A549 (cell line): ENCODE measurements at places on chromosomes 13 and 19.
A peak's percentile ranks its signal among the peaks of the same experiment; 100 is the strongest.

GRCh38 chr13:106990594-106990993, 422.7 kb upstream of the ARGLU1 start:
- no peak for DNase-seq

GRCh38 chr19:16036397-16036925, 39.8 kb upstream of the TPM4 start:
- DNase-seq, result no peak

DNA sequence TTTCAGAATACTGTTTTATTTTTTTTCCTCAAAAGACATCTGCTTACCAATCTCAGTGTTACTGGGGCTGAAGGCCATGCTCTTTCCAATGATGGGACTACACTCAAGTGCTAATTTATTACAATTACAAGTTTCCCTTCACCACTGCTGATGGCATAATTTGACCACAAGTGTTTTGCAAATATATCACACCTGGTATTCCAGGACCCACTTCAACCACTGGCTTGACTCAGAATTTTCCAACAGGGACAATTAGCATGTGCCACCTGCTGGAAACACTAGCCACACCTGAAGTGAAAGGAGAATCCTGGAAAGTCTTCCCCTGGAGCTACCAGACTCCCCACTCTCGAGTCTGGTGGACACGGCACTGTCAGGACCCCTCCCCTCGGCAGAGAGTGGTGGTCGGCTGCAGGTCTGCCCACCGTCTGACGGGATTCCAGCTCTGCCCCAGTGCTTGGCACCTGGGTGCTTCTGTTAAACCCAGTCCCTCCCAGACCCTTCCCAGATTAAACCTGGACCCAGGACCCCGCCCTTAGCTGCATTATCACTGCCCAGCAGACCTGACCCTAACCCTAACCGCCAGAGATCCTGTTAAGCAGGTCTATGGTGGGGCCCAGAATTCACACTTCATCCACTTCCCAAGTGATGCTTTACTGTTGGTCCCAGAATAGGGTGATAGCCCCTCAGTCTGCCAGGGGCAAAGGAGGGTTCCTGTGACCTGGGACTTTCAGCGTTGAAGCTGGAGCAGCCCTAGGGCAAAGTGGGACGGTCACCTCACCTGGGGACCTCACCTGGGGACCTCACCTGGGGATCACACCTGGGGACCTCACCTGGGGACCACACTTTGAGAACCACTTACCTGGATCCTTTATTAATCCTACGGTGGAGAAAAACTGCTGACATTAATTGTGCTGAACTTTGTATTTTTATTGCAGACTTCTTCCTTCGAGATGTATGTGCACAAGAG, 17.6 kb upstream of the RASA3 start:
- no peak for DNase-seq

- DNase-seq, result no peak
These were observed 6.2 kb downstream of the TMTC4 start for GRCh38 chr13:100668408-100668807.

DNA sequence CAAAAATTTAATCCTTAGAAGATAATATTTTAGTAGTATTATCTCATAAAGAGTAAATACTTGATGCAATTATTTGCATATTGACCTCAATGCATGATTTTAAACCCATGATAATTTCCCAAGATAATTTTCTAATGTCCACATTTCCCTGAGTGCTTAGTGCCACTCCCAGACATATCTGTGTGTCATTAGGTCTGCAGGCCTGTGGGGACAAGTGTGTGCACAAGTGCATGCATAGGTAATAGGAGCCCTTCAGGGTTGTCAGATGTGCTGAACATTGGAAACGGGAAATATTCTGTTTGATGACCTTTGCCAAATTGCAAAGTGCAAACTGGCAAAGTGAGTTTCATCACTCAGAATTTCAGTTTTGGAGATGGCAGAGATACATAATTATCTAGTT, 369.9 kb downstream of the KLF5 start:
- DNase-seq, result no peak

GRCh38 chr19:53132141-53132991, at the start of gene ZNF415:
ZNF415 (minus strand) TSS chr19:53132910; CDS start chr19:53122676, 10,234 bp downstream.
- no peak for DNase-seq

DNA sequence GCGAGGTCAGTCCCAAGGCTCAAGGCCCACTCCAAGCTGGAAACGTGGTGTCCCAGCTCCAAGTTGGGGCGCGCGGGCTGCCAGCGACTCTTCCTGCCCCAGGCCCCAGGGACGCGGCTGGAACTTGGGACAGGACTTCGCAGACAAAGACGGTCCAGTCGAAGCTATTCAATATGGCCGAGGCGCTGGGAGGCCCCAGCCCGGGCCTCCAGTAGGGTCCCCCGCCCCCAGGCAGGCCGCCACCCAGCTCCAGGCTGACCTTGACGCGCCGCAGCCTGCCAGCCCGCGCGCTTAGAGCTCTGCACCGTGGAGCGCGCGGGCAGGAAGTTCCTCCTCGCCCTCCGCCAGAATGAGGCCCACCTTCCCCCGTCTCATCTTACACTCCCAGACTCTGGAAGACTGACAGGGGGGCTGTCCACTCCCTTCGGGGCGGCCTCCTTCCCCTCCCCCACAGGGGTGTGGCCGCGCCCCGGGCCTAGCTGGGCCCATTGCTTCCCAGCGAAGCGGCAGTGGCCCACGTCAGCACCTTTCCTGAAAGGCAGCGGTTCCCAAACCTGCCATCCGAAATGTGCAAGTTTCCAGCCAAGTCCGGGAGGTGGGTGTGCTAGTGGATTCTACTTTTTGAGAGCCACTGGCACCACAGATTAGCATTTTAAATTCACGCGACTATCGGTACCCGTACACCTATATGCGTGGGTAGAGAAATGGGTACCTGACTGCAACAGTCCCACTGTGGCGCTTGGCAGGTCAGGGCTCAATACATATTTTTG, at the start of gene CCDC8:
Gene CCDC8 (minus strand): TSS at position 303 of the 770 bp plus-strand sequence. CDS start 754 bp downstream, outside the sequence.
- DNase-seq, result no peak

DNA sequence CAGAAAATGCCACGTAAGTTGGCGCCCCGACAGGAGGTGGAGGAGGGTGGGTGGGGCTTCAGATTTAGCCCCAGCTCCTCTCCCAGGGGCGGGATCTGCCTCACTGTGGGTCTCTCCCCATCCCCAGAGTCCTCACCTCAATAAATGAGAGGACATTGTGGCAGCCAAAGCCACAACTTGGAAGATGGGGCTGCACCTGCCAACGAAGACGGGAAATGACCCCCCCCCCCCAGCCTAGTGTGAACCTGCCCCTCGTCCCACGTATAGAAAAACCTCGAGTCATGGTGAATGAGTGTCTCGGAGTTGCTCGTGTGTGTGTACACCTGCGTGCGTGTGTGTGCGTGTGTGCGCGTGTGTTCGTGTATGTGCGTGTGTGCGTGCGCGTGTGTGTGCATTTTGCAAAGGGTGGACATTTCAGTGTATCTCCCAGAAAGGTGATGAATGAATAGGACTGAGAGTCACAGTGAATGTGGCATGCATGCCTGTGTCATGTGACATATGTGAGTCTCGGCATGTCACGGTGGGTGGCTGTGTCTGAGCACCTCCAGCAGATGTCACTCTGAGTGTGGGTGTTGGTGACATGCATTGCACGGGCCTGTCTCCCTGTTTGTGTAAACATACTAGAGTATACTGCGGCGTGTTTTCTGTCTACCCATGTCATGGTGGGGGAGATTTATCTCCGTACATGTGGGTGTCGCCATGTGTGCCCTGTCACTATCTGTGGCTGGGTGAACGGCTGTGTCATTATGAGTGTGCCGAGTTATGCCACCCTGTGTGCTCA, 1.5 kb upstream of the TRAPPC5 start:
- DNase-seq, result no peak

GRCh38 chr13:29594710-29595379, 643 bp downstream of the SLC7A1 start:
- DNase-seq, result peak; percentile 15

DNA sequence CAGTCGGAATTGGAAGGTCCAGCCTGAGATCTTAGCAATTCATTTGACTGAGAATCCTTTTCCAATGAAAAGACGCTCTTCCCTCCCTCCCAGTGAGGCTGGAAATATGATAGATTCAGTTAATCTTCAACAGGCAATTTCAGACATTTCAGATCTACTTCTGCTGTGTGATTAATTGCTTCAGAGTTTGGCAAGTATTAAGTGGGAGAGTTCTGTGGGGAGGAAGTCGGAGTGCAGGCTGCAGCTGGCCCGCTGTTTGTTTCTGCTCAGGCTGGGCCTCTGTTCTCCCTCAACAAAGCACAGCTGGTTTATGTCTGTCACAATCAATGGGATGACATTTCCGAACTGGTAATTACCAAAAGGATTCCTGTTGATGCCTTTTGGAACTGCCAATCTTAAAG, 178.2 kb downstream of the NDFIP2 start:
- no peak for DNase-seq

DNA sequence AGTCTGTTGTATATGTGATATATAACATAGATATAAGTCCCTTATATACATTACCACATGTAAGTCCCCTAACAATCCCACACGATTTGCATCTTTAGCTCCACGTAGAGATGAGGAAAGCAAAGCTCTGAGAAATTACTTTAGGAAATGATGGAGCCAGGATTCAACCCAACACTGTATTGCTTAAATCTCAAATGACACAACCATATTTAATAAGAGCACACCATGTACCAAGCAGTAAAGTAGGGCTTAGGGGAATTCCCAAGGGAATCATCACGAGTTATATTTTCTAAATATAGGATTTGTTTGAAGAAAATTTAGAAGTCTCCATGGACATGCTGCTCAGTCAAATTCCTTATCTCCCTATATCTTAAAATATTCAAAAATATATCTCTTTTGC, 61.3 kb upstream of the POMP start:
- DNase-seq, result no peak

DNA sequence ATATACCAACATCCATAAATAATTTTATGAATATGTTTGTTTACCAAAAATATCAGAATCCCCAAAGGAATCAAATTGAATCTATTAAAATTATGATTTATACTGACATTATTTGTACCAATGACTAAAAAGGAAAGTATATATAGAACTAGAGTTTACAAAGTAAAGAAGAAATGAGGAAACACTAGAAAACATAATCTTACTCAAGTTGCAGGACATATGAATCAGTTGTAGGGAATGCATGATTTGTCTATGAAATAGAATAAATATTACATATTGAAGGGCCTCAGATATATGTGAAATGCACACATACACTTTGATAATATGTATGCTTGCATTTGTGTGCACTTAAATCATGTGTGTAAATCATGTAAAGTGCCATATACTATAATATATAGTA, 1466.4 kb downstream of the EFNB2 start:
- no peak for DNase-seq

DNA sequence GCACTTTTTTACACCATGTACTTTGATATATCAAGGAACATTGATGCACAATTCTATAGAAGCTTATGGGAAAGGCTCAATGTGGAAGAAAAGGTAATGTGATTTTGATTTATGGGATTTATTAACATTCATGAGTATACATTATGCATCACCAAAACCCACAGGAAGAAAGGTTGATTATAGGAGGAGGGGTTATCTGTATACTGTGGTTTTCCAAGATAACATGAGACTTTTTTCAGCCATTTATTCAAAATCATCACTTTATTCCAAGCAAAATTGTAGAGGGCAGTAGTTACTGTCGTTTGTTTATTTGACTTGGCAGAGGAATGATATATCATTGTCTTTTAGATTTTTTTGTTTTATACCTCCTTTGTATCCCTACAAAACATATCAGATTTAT, 54.9 kb downstream of the WDFY2 start:
- DNase-seq, result no peak

GRCh38 chr13:89407357-89407756, 1736.2 kb downstream of the SLITRK5 start:
- DNase-seq, result no peak

- DNase-seq, result no peak
These were observed 147.1 kb downstream of the DNAJC15 start for GRCh38 chr13:43170506-43170905.

- no peak for DNase-seq
These were observed 28.2 kb upstream of the FBL start for GRCh38 chr19:39874404-39874803.

GRCh38 chr13:83214452-83214851, 667.8 kb downstream of the SLITRK1 start:
- DNase-seq, result no peak

GRCh38 chr19:10353793-10354391, 14.5 kb upstream of the ICAM3 start:
- no peak for DNase-seq

- DNase-seq, result no peak
These were observed 216.8 kb downstream of the TM9SF2 start for GRCh38 chr13:99717959-99718674.

DNA sequence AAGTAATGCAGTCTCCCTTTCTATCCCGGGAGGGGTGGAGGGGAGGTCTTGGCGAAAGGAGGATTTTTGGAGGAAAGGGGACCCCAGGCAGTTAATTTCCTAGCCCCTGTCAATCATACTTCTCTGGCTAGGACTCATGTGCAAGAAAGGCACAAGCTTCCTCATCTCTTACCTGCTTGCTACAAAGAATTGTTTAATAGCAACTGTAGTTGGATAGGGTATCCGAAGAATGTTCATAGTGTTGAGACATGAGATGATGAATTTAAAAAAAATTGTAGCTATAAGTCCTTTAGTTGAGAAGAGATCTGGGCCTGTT, 525 bp downstream of the BORA start:
- DNase-seq, result no peak

GRCh38 chr13:58960888-58961287, 1202.8 kb downstream of the DIAPH3 start:
- DNase-seq, result peak; percentile 5

- no peak for DNase-seq
These were observed 678.9 kb upstream of the SLITRK5 start for GRCh38 chr13:86992251-86992650.

DNA sequence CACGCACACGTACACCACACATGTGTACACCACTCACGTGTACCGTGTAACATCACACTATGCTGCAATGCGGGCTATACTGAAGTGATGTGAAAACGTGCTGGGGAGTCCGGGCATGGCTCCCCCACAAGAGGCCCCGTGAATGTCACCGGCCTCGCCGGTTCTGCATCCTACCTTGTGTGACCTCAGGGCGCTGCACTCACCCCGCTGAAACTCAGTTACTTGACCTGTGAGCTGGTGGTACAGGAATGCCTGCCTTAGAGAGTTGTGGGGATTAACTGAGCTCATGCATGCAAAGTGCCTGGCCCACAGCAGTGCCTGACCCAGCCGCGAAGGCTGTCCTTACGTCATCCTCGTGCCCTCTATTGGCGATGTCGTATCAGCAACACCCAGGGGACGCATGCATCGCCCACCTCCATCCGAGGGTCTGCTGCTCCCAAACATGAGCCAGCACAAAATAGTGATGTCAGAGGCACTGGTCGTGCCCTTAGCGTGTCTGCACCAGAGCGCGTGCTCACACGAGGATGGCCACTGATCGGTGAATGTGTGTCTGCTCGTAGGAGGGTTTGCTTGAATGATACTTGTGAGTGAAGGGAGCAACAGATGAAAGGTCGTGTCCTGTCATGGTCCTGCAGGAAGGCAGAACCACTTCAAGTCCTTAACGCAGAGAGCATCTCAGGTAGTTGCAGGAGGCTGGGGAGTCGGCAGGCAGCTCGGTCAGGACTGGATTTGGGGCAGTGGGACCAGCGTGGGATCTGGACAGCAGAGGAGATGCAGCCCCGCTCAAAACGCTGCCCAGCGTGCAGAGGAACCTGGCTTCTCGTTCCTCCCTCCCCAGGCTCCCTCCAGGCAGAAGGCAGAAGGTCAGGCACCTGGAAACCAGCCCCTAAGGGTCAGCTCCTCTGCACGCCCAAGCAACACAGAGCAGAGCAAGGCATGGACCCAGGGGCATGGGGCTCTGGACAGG, 126.2 kb upstream of the SPACA7 start:
- DNase-seq, result no peak

- DNase-seq, result no peak
These were observed 334 bp upstream of the ANGPTL6 start for GRCh38 chr19:10102787-10103236.
